Activated CD4-positive, alpha-beta T cell treated with anti-CD3 and anti-CD28 coated beads, Interleukin-2, amount 50 U/mL, for 48 hours (primary cell): ENCODE measurements at places on chromosomes 1 and 21.
A peak's percentile ranks its signal among the peaks of the same experiment; 100 is the strongest.

- DNase-seq: no peak
Measured at GRCh38 chr1:47508702-47509431, 71.0 kb downstream of the FOXD2 start.

DNA sequence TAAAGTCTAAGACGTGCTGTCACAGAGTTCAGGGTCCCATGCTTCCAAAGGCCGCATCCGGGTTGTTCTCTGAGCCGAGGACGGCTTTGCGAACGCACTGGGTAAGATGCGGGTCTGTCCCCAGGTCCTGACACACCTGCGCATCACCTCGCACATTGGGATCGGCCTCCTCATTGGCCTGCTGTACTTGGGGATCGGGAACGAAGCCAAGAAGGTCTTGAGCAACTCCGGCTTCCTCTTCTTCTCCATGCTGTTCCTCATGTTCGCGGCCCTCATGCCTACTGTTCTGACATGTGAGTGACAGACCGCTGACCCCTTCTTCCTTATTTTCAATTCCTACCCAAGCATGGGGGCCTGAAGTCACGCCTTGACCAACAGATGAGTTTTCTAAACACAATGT, 25.3 kb downstream of the TFF3 start:
- DNase-seq: no peak

GRCh38 chr1:95127380-95127779, 10.2 kb downstream of the TLCD4 start:
- no peak for DNase-seq

- no peak for DNase-seq
Measured at GRCh38 chr1:40102896-40103295, 5.8 kb upstream of the PPT1 start.

GRCh38 chr1:77889671-77890070, 1.2 kb downstream of the NEXN start:
- no peak for DNase-seq

DNA sequence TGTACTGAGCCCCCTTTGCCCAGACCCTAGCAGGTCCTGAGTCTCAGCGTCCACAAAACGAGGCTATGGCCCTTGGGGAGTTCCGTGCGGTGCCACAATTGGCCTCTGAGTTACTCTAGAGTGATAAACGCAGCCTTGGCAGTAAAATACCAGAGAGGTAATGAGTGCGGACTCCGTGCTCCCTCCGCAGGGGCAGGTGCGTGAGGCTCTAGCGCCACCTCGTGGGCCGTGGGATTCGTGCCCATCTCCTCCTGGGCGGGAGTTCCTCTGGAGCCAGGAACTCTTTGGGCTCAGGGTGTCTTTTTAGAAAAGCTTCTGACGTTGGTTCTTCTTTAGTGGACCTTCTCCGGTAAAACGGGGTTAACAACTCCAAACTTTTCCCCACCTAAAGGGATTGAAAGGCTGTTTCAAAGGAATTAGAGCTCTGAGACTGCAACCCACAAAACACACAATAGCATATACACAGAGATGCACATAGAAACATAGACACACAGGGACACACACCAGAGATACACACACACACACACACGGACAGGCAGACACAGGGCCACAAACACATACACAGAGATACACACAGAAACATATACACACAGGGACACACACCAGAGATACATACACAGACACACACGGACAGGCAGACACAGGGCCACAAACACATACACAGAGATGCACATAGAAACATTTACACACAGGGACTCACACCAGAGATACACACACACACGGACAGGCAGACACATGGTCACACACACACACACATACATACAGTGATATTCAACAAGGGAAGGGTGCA, 99.4 kb downstream of the KCNJ15 start:
- DNase-seq: peak; percentile 83
